ENCODE measurements at places on chromosomes 6 and 20.

GRCh38 chr6:13422681-13423221, 64.6 kb downstream of the GFOD1 start:
- no peak for DNase-seq

GRCh38 chr6:116697480-116697879, 16.5 kb downstream of the KPNA5 start:
- no peak for DNase-seq

- no peak for DNase-seq
Measured at GRCh38 chr20:50930976-50931305, 296 bp downstream of the ADNP start.

DNA sequence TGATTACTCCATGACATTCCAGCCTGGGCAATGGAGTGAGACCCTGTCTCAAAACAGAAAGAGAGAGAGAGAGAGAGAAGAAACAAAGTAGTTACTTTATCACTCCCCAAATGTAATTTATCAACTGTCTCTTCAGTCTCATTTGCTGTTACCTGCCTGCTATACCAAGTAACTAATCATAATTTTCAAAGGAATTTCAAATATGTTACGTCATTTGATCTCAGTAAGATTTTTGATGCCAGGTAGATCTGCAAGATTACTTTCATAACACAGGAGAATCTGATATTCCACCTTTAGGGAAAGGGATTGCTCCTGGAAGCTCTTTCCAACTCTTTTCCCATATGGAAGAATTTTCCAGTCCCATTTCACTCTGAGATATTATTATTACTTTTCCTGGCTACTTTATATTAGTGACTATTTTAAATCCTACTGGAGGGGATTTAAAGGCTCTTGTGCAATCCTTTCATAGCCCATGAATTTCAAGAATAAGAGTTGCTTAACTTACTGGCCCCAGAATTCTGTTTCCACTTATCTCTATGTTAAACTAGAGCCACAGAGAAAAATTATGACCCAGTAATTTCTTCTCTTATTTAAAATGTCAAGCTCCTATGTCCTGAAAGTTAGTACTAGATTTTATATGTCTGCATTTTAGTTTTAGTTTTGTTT, 390.2 kb upstream of the FLRT3 start:
- DNase-seq: no peak

DNA sequence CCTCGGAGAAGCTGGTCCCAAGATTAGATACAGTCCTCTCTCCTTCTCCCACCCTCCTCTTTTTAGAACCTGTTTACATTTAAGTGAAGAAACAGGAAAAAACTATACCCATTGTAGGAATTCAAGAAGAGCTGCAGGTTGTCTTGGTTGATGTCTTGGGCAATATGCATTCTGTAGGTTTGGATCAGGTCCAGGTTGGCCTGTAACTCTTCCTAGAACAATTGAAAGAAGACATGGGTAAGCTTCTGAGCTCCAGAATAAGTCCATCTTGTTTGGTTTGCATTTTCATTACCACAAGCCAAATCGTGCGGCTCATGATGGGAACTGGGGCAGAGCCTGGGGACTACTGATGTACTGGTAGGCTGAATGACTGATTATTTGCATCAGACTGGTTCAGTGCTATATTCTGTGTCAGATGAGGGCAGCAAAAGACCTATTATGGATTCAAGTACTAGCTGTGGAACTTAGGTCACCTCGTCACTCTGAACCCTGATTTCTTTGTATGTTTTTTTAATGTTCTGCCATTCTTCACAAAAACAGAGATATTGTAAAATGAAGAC, 20.3 kb upstream of the SLA2 start:
- DNase-seq: no peak

- peak; percentile 34 for DNase-seq
Measured at GRCh38 chr20:2698186-2698817, 5.7 kb downstream of the EBF4 start.

DNA sequence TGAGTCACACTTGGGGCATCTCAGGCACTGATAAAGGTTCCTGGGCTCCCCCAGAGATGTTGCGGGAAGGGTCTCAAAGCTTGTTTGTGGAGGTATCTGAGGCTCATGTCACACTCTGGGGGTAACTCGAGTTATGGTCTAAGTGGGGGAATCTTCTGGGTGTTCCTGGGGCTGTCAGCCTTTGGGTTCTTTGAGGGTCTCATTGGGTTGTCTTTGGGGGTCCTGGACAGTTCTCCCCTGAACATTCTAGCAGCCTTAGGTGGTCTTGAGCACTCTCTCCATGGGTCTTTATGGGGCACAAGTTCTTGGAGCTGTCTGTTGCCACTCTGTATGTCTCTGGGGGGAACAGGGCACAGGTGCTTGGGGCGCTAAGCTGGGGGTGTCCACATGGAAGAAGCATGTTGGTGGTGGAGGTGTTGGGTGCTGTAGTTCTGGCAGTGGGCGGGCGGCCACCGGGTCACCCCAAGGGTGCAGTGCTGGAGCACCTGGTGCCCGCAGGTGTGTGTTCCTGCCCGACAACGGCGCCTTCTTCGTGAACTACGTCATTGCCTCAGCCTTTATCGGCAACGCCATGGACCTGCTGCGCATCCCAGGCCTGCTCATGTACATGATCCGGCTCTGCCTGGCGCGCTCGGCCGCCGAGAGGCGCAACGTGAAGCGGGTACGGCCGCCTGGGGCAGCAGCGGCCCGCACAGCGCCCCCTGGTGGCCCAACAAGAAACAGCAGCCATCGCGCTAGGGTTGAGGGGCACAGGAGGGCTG, 7.1 kb upstream of the CAPN11 start:
- peak; percentile 83 for DNase-seq

- DNase-seq: no peak
Measured at GRCh38 chr6:146351018-146351417, 192.6 kb upstream of the RAB32 start.

GRCh38 chr6:12243169-12243568, 47.0 kb upstream of the EDN1 start:
- no peak for DNase-seq

GRCh38 chr6:113825781-113826180, 31.4 kb upstream of the MARCKS start:
- no peak for DNase-seq

DNA sequence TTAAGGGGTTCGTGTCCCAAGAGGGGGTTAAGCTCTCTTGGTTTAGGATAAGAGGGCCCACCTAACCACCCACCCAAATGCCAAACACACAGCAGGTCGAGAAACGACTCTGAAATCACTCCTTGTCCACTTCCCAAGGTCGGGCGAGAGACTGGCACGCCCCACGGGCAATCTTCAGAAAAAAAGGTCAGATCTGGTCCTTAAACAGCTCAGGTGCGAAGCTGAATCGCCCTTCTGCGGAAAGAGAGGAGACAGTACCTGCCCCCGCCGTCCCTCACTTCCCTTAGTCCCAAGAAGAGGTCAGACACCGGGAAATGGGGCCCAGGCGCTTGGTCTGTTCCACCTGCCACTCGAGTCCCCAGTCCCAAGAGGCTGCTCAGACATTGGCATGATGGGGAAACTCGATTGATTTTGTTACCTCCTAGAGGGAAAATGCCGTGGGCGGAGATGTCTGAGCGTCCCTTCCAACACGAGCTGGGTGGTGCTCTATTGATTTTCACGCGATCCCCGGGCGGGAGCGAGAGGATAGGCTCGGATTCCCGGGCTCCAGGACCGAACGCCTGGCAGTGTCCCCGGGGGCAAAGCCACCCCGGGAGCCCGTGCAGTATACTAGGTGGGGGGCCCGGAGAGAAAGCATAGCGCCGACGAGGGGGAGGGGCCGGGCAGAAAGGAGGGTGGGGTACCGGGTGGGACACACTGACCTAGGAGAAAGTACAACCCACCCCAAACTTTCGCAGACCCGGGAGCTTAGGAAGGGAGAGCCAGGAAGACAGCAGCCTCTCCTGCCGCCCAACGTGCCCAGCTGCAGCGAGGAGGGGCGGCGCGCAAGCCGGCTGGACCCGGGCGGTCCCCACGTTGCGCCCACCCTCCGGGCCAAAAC, 1.1 kb upstream of the SAMD5 start:
- DNase-seq: no peak

DNA sequence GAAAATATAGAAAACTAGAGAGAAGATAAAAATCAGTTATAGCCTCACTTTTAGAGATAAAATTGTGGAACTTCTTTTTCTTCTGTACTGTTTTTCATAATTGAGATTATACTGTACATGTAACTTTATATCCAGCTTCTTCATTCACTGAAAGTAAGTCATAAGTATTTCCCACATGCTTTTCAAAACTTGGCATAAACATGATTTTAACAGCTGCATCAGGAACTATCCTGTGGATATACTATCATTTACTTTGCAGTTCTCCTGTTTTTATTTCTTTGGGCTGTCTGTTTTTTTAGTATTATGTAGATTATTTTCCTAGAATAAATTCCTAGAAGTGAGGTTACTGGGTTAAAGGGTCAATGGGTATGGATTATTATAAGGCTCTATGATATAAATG, 14.8 kb downstream of the DSTN start:
- no peak for DNase-seq

DNA sequence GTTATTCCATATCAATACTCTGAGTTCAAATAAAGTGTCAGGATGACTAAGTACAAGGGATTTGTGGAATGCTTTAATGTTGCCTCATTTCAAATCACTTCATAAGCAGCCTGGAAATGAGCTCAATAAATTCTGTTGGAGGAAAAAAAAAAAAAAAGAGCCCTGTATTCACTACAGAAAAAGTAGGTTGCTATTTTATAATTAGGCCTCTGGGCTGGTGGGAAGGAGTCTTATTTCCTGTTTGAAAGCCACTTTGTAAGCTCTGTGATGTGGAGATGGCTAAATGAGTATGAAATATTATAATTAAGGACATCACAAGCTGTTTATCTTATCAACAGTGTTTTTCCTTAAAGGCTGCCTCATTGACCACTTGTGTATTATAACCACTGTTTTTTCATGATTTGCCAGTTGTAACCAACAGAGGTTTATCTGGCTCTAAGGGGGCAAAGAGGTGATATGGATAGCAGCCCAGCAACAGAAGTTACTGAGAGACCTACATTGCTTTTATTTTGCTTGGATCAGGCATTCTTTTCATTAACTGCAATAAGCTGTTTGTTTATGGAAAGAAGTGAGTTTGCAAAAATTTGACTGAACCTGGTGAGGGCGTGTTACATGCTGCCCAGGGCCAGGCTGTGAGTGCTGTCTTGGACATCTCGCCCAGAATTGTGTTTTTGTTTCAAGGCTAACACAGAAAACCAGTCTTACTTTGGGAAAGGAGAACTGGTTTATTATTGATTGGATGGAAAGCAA, 563.3 kb upstream of the MAP3K7 start:
- DNase-seq: no peak

DNA sequence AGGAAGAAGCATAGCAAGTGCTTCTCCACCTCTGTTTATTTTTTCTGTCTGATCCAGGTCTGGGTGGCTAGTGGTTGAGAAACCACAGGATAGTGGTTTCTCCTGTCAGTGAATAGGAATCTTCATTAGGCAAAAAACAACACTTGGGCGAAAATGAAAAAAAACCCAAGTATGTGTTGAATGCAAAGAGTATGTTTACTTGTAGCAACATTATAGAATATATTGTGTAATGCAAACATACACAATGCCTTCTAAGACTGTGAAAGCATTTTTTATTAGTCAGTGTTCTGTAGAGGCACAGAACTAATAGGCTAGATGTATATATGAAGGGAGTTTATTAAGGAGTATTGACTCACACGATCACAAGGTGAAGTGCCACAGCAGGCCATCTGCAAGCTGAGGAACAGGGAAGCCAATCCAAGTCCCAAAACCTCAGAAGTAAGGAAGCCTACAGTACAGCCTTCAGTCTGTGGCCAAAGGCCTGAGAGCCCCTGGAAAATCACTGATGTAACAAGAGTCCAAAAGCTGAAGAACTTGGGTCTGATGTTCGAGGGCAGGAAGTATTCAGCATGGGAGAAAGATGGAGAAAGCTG, 111.1 kb downstream of the UST start:
- no peak for DNase-seq
